ENCODE measurements at places on chromosomes 16 and 17.

- DNase-seq: no peak
Observed at GRCh38 chr17:72726936-72727335, 365.6 kb downstream of the SLC39A11 start.

GRCh38 chr16:24971718-24972117 lies 43.5 kb downstream of the ARHGAP17 start:
- no peak for DNase-seq

- DNase-seq: no peak
Observed at GRCh38 chr16:57382535-57383275, 10.4 kb downstream of the CX3CL1 start.

DNA sequence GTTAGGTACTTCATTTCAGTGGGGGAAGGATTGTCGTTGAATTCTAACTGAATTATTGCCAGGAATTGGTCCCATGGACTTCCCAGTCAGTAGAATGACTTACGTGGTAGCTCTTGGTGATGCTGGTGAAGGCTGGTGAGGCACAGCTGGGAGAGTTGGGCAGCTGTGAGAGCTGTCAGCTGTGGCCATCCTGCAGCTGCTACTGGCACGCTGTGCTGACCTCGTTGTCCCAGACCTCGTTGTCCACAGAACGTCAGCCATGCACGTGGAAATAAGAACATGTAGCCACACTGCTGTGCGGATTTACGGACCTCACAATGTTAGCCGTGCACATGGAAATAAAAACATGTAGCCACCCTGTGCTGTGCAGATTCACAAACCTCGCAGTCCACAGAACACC lies 102.3 kb downstream of the NPIPB11 start:
- DNase-seq: no peak

- DNase-seq: no peak
Observed at GRCh38 chr16:31202414-31203375, at the start of gene PYCARD. PYCARD (minus strand) TSS chr16:31202760; CDS start chr16:31202690, 70 bp downstream.

GRCh38 chr17:34570506-34570905 lies 8.9 kb upstream of the TMEM132E start:
- DNase-seq: no peak

DNA sequence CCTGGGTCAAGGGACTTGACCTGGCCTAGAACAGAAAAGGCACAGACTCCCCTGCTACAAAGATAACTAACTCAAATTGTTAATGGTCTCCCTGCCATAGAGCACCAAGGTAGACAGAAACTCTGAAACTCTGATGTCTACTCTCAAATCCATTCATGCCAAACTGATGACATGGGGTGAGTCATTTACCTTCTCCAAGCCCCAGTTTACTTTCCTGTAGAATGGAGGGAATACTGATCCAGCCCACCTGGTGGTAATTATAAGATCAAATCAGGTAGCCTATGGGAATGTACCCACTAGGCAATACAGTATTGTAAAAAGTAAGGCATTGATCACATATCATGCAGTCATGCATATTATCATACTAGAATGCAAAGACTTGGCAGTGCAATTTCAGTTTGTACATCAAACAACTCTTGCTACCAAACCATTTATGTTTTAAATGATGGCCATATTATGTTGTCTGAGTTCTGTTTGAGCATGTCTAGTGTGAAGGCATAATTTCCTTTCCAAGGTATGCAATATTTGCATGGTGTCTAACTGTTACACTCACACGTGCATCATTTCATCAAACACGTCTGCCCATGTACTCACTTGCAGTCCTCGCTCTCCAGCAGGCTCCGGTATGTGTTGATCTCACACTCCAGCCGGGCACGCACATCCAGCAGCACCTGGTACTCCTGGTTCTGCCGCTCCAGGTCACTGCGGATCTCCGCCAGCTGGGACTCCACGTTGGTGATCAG lies 3.0 kb downstream of the KRT31 start:
- DNase-seq: no peak

DNA sequence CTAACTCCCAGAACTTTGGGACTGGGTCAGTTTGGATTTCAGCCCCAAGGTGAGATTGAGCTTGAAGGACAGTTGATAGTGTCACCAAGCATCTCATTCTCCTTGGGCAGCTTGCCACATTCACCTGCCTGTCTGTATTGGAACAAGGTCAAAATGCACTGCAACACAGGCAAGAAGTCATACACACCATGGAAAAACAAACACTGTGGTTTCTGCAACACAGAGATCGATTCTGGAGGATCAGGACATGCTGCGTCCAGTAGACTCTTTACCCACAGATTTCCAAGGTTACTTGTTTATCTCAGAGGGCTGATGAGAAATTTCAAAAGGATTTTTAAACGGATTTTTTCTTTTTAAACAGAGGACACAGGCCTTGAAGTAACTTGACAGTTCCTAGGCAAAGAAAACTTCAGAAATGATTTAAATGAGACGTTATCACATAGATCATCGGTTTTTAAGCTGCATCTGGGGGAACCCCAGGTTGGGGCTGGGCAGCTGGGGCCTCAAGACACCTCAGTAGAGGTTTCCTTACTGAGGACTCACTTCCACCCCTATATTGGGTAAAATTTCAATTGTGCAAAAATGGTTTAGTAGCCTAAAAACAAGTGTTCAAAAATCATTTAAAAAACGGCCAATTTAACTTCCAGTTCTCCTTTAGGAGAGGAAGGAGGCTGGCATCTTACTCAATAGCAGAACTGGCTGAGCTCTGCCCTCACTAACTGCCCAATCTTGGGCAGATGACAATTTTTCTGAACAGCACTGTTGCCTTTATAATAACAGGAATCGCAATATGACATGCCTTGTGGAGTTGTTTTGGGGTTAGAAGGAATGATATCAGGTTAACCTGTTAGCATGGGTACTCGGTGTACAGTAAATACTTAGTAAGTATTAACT lies 299.3 kb downstream of the XYLT1 start:
- no peak for DNase-seq

GRCh38 chr17:75774471-75774990 lies 9.5 kb upstream of the GALK1 start:
- DNase-seq: no peak

DNA sequence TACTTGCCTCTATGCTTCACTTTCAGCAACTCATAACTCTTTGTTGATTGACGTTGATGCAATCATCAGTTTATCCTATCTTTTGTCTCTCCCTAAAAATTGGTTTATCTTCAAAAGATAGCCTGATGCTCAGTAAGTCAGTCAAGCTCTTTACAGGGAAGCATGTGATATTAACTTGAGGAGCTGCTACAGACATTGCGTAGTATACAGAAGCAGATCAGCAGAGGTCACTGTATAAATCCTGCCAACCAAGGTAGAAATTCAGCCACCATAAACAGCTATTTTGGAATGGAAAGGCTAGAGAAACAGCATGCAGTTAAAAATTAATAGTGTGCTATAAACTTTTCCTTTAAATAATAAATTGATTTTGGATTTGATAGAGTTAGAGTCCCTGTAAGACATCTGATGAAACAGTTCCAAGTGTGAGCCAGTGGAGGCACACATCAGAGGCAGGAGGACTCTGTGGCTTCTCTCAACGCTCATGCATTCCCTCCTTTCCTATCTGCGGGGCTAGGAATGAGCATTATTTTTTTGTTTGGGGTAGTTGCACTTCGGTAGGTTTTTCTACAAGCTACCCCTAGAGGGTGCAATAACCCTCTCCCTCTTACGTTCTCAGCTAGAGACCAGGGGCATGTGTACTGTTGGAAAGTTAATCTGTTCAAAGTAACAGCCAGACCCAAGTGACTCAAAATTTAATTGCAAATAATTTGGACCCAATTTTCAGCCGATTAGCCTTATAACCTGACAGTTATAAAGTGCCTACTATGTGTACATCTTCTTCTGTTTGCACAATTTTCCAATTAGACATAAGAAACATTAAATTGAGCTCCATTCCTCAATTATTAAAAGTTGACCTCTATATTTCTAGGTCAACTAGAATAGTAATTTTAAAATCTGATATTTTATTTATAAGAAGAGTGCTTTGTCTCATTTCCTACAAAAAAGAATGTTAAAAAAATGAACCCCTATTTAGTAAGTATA lies 647.7 kb upstream of the SOX9 start:
- no peak for DNase-seq
